Fibroblast of villous mesenchyme (primary cell): ENCODE measurements at places on chromosomes 13 and 19. TPM values are rescaled to one million over a fixed set of nuclear protein-coding genes. Genes with fewer than 3 reads are reported as not detected.

The OR7D2 gene
- 0.43 TPM in 1 of 2 replicates, not detected in the other for total RNA-seq

The SIGLECL1 gene
- not detected in 2 replicates for total RNA-seq

The PRTN3 gene
- total RNA-seq, result not detected in 2 replicates

The ITGBL1 gene
- total RNA-seq, result 21.2 and 42.5 TPM in 2 replicates

The SERP2 gene
- 5.5 and 5.6 TPM in 2 replicates for total RNA-seq

The CDX2 gene
- total RNA-seq, result not detected in 2 replicates

The LGALS14 gene
- not detected in 2 replicates for total RNA-seq

The ZNF486 gene
- 3.5 and 7.3 TPM in 2 replicates for total RNA-seq

The RUBCNL gene
- 0.43 and 0.97 TPM in 2 replicates for total RNA-seq

The ZNF562 gene
- 22.2 and 32.4 TPM in 2 replicates for total RNA-seq

The LIG1 gene
- 10.4 and 21.3 TPM in 2 replicates for total RNA-seq

The TNFRSF19 gene
- 95.7 and 139 TPM in 2 replicates for total RNA-seq

The OVOL3 gene
- not detected in 2 replicates for total RNA-seq

The RPS28 gene
- total RNA-seq, result 86.4 and 117 TPM in 2 replicates

The ZNF835 gene
- 0.32 TPM in 1 of 2 replicates, not detected in the other for total RNA-seq

The NCR1 gene
- total RNA-seq, result not detected in 2 replicates

The ZNF229 gene
- total RNA-seq, result 12.6 and 13.4 TPM in 2 replicates

The STK24 gene
- total RNA-seq, result 55.7 and 56.6 TPM in 2 replicates
